ENCODE measurements at places on chromosomes 3 and 15.

DNA sequence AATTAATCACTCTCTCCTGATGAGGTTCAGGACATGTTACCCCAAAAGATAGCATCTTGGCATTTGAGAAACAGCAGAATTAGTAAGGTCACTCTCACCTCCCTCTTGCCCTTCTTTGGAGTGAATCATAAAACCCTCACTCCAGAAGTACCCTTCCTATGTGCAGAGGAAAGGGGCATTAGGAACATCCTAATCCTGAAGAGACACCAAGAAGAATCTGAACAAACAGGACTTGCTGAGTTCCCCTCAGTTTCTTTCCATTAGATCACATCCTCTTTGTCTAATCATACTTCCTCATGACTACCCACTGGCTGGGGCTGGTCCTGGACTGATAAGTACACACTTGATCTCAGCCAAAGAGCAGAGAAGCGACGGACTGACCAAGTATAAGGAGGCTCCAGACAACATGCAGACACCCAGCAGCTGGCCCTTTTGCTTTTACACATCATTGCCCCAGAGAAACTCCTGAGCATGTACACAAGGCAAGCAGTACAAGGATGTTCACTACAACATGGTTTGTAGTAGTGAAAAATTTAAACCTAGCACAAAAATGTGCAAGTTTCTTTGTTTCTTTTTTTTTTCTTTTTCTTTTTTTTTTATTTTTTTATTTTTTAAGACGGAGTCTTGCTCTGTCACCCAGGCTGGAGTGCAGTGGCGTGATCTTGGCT, 15.0 kb upstream of the TM6SF1 start:
- no peak for DNase-seq

GRCh38 chr3:115651087-115651486, 27.8 kb downstream of the GAP43 start:
- no peak for DNase-seq

DNA sequence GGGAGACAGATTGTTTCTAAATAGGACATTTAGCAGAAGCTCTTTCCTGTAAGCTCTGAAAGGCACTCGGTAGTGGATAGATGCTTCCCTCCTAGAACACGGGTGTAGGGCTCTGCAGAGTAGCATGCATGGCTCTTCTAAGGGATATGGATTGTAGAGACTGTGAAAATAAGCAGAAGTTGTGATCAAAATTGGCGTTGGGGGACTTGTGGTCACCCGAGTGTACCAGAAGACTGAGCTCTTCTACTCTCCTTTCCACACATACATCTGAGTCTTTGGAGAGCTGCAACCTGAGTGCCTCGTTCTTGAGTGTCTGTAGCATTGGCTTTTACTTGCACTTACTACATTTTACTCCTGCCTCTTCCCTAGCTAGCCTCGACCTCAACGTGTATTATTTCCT, 197.7 kb downstream of the LPP start:
- no peak for DNase-seq

DNA sequence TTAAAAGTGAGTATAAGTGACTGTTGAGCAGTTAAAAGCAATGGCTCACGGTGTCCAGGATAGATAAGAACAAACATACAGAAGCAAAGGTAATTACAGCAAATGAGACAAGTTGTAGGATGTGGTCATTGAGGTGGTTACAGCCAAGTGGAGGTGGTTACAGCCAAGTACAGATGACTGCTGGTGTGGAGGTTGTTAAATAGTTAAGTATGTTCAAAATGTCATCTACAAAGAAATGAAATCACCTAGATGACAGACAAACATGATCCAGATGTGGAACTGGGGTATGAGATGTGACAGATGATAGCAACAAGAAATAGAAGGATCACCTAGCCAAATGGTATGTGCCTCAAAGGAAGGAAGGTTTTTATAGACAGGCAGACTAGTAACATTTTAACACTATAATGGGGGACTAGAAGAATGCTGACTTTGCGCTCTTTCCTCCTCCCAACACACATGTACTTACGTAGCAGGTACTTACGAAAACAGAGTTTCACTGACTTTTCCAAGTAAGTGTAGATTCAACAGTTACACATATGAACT, 6.8 kb upstream of the ANKRD28 start:
- no peak for DNase-seq

DNA sequence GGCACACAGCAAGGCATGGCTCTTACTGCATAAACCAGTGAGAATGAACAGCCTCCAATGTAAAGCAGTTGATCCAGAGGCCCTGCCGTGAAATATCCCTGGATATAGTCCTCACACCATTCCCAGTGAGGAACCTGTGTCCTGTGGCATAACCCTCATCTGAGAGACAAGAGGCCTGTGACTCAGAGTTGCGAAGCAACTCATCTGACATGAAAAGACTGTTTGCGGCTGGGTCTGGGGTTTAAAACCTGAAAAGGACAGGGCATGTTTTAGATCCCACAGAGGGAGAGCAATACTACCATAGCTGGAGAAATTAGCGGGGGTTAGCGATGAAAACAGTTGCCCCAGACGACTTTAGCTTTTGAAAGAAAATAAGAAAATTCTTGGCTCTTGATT, 165.3 kb upstream of the BHLHE40 start:
- DNase-seq: no peak

GRCh38 chr3:58560771-58561311, 16.4 kb downstream of the FAM107A start:
- no peak for DNase-seq

DNA sequence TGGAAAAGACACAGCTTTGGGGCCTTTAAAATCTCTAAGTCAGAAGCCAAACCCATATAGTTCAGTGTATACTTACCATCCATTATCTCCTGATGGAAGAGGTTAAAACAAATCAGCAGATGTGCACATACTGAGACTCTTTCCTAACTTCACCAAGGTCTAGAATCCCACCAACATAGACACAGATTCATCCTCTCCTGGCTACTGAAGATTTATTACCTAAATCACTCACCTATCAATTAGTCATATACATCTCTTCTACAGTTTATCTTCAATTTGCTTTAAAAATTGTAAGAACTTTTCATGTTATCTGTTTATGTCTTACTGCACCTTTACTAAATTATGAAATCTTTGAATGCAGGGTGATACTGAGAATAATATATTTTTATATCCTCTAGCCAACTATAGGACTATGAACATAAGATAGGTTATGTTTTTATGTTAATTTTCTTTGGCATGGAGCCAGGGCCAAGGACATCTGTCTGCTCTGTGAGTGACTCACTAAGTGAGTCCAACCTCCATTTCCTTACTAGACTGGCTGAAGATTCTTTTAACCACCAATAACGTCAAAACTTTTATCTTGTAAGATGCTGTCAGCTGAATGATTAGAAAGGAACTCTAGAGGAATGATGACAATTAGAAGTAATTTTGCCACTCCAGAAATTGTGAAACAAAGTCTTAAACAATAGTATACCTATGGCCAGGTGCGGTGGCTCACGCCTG, 397.6 kb downstream of the FOXP1 start:
- peak; percentile 3 for DNase-seq

DNA sequence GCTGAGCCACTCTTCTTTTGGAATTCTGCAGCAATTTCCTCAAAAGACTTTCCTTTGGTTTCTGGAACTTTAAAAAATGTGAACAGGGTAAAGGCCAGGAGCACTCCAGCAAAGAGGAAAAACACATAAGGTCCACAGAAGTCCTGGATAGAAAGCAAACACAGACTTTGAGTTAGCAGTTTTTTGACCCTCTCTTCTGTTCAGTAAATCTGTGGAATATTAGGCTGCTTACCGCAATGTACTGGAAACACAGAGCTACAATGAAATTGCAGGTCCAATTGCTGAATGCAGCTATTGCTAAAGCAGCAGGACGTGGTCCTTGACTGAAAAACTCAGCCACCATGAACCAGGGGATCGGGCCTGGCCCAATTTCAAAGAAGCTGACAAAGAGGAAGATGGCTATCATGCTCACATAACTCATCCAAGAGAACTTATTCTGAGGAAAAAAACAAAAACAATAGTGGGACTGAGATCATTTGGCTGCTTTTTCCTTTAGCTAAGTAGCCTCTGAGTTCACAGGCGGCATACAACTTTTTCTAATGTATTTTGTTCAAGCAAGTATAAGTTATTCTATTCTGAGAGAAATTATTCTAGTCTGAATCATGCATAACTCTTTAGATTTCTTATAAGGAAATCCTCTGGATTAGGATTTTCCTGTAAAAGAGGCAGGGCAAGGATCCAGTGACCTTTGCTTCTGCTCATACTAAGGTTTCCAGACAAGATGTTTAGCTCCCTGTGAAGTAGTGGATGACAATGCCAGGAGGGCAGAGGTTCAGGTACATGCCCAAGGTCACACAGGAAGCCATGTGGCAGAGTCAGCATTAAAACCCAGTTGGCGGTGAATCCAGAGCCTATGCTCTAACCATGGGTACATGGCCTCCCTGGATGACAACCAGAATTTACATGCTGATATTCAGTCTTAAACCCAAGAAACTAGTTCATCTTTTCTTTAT, 28.3 kb downstream of the SLC2A2 start:
- DNase-seq: no peak

- no peak for DNase-seq
These were observed 723.8 kb downstream of the TUSC7 start for GRCh38 chr3:117433427-117433826.

GRCh38 chr3:12984023-12984823, 89.0 kb downstream of the IQSEC1 start:
- DNase-seq: peak; percentile 35

- DNase-seq: no peak
These were observed 53.0 kb downstream of the SETMAR start for GRCh38 chr3:4356220-4356540.

DNA sequence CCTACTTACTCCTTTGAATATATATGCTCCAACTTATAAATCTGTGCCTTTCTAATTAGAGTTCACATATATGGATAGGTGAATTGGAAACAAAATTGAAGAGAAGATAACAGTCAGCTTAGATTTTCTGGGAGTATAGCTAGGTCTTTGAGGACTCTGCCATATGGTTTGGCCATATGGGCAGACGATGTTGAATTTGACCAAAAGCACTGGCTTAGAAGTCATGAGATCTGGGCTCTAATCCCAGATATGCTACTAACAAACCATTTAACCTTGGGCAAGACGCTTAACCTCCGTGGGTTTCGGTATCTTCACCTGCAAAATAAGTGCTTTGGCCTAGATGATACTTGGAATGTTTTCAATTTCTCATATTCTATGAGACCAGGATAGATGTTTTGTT, 154.1 kb downstream of the LSAMP start:
- DNase-seq: no peak

- no peak for DNase-seq
These were observed 265.4 kb upstream of the KCNMB2 start for GRCh38 chr3:178270838-178271237.

- DNase-seq: no peak
These were observed 171.8 kb downstream of the EPHA6 start for GRCh38 chr3:96986241-96986640.

DNA sequence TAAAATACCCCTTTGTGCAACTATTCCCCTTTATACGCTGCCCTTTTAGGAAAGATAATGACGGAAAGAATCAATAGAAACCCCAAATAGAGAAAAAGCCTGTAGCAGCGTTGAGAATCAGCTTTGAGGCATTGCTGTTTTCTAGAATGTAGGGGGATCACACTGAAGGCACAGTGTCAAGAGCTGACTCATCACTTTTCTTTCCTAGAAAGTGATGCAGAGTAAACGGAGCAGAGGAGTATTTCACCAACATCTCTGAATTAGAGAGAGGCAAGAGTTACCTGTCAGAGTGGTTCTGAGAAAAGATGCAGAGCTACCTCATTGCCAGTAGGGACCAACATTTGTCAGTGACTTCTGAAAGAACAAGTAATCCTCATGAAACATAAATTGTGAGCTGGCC, 269.8 kb upstream of the TMC3 start:
- no peak for DNase-seq

DNA sequence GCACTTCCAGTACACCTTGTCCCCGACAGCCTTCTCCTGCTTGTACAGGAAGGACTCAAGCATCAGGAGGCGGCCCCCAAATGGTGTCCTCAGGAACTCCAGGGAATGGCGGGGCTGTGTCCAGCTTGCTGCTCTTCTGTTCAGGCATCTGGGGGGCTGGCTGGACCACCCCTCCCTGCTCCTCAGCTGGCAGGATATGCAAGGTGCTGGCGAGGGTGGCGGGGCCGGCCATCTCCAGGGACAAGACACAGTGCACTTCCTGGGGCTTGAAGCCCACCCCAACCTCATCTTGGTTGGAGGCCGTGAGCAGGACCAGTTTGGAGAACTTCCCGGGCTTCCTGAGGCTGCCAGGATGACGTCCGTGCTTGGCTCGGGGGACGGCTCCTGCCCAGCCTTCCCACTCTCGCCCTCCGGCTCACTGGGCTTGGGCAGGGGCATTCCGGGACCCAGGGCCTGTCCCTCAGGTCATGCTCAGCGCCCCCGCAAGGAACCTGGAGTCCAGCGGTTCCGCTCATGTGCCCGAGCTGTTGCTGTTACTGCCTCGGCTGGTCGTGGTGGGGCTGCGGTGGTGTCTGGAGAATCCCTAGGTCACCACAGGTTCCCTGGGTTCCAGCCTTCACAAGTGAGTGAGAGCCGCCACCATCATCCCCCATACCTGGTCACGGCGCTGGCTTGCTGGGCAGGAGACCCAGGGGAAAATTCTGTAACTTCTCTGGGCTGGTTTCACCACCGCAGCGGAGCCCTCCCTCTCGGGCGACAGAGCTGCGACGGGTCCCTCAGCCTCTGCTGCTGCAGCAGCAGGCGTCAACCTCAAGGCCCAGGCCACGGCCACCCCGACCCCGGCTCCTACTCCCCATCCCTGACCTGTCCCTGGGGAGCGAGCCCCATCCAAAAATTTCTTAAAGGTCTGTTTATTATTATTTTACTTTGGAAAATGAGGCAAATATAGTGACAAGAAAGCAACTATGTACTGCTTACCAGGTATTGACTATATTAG, 82.8 kb upstream of the FXR1 start:
- DNase-seq: no peak

- no peak for DNase-seq
These were observed 78.9 kb downstream of the FAM81A start for GRCh38 chr15:59516655-59517461.

DNA sequence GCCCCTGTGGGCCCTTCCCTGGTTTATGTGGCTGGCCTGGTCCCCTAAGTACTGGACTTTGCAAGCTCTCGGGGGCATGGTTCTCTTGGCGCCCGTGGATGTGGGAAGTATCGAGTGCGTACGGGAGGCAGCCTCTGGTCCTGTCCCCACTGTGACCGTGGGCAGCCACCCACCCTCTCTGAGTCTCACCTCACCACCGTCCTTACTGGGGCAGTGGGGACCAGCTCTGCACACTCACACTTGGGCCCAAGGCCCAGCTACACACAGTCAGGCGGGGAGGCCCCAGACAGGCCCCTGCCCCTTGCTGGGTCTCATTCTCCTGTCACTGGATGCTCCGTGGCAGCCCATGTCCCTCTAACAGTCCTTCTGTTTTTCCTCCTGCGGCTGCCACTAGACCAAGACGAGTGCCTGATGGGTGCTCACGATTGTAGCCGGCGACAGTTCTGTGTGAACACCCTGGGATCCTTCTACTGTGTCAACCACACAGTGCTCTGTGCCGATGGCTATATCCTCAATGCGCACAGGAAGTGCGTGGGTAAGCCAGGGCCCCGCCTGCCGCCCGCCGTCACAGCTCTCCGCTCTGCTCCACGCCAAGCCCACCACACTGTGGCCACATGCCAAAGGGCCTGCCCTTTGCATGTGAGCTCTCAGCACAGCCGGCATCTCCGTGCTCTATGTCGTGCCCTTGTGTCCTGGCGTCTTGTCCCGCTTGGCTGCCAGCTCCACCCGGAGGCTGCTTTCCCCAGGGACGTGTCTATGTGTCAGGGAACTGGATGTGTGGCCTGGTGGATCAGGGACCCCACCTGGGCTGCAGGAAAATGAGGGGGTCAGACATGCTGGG, 72.7 kb downstream of the FBLN2 start:
- DNase-seq: peak; percentile 3

GRCh38 chr15:36875740-36876334, 224.5 kb downstream of the MEIS2 start:
- no peak for DNase-seq

- no peak for DNase-seq
These were observed 4.0 kb downstream of the TMEM89 start for GRCh38 chr3:48617559-48617958.

Data from stimulated activated CD4-positive, alpha-beta T cell treated with anti-CD3 and anti-CD28 coated beads, TNF-alpha, amount 100 ng/mL, for 1 hour (primary cell).